ENCODE measurements at places on chromosomes 1 and 21.

DNA sequence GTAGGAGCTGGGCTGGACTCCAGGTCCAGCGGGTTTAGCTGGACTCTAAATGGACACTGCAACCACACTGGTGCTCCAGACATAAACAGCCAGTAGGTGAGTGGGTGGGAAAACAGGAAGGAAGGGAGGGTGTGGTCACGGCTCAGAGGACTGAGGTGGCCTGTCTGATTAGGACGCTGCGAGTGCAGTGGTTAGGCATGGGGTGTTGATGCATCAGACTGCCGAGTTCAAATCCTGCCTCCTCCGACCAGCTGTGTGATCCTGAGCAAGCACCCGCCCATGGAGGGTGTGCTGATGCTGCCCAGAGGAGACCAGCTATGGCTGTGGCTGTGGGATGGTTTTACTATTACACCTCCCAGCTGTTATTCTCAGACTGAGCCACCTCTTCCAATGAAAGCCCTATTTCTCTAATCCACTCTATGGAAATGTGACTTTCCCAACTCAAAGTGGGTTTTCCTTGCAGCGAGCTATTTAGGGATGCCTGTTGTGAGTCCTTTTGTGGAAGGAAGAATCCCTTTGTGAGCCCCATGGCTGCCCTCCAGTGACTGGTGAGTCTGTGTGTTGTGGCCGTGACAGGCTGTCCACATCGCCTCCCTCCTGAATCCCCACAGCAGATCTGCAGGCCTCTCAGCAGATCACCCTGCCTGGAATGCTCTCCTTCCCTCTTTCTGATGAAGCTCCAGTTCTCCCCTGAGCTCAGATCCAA lies 56.6 kb upstream of the EDN2 start:
- DNase-seq: no peak

DNA sequence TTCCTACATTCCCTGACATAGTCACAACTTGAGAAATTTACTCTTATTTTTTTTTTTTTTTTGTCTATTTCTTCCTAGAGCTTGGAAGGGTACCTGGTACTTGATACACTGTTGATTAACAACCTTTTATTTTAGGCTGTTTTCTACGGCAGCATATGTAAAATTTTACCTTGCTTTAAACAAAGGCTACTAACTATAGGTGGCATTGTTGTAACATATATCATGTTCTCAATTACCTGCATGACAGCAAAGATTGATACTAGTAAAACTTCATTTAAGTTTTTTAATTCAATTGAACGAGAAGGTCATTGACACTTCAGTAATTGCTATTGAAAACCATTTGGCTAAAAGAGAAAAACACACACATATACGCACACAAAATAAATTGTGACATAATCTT lies 238.3 kb upstream of the ESRRG start:
- no peak for DNase-seq

GRCh38 chr1:26083208-26083607 lies 15.8 kb upstream of the TRIM63 start:
- DNase-seq: no peak

GRCh38 chr1:80799457-80799856 lies 1001.3 kb upstream of the ADGRL2 start:
- no peak for DNase-seq

- DNase-seq: no peak
These were observed 122.7 kb upstream of the FAM78B start for GRCh38 chr1:166289309-166290050.

GRCh38 chr1:228833911-228834688 lies 98.8 kb downstream of the RHOU start:
- DNase-seq: no peak

DNA sequence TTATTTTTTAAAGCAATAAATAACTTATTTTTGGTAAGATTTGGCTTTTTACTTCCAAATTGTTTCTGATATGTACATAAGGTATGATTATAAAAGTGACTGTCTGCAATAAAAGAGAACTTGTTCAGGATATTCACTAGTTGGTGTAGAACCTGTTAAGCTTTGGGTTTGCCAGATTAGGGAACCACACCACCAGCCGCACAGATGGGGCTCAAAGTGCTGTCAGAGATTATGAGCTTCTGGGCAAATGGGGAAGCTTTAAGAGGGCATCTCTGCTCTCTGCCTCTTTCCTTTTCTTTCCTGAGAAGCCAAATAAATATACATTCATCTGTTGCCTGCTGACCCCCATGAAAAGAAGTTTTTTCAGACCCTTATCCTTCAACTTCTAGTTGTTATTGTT lies 25.4 kb downstream of the IVNS1ABP start:
- DNase-seq: no peak

- DNase-seq: no peak
These were observed at the start of gene CASQ1 for GRCh38 chr1:160189649-160190625. CASQ1 (plus strand) TSS chr1:160190575; CDS start chr1:160190752, 177 bp downstream.

DNA sequence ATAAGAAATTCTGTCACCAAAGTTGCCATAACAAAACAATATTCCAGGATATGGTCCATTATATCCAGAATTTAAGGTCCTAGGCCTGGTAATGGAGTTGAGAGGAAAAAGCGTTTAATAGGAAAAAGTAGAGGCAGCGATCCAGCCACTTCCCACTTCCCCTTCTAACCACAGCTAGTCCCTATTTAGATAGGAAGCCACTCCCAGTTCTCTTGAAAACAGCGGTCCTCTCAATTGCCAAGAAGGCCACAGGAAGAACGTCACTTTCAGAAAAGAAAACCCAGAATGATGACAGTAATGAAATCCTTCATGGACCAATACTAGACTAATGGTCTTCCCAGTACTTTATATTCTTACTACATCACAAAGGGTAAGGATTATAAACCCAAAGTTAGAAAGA lies 38.6 kb downstream of the ABL2 start:
- DNase-seq: no peak

DNA sequence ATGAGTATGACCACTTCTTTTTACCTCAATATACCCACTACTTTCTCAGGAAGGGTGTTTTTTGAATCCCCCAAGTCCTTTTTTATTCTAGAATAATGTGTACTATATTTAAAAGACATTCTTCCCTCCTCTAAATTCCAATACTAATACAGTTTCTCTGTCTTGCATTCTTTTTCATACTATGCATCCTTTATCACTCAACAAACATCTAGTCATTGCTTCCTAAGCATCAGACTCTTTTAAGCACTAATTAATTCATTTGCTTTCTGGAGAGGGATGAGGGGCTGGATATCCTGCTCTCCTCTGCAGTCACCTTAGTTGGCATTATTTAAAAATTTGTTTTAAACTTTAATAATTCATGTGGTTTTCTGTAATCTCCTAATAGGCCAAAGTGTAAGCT lies 838.8 kb downstream of the KCNT2 start:
- DNase-seq: no peak

- no peak for DNase-seq
These were observed 67.8 kb upstream of the POU3F1 start for GRCh38 chr1:38114241-38115026.

- DNase-seq: no peak
These were observed 70.2 kb downstream of the TRIM11 start for GRCh38 chr1:228336308-228337030.

- no peak for DNase-seq
These were observed 59.0 kb downstream of the BRINP2 start for GRCh38 chr1:177229781-177230180.

DNA sequence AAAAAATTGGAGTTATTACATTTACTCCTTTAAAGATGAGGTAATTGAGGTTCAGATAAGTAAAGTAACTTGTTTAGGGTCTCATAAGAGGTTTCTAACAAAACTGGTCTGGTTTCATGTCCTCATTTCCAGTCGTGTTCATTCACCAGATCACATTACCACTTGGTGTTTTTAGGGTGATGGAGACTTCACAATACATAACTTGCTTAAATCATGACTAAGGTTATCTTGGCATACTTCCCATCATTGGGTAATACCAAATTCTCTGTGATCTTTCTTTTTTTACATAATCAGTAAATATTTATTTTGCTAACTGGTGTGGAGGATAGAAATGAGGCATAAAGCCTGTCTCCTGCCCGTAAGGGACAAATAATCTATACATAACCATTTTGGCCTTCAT lies 31.6 kb upstream of the RPTN start:
- no peak for DNase-seq

GRCh38 chr1:67792103-67792502 lies 41.2 kb downstream of the GNG12 start:
- DNase-seq: no peak
